Right ventricle myocardium inferior (tissue), 1 donor: ENCODE measurements at places on chromosomes 2 and 18. TPM values are rescaled to one million over a fixed set of nuclear protein-coding genes. Genes with fewer than 3 reads are reported as not detected.

The DNER gene
- 3.3 TPM for total RNA-seq

The MC5R gene
- not detected for total RNA-seq

- no peak for DNase-seq
Observed at GRCh38 chr2:17319090-17319489, 199.2 kb downstream of the RAD51AP2 start.

- DNase-seq, result no peak
Observed at GRCh38 chr2:21230140-21230539, 106.4 kb downstream of the TDRD15 start.
